ENCODE measurements at places on chromosomes 7 and 10.

DNA sequence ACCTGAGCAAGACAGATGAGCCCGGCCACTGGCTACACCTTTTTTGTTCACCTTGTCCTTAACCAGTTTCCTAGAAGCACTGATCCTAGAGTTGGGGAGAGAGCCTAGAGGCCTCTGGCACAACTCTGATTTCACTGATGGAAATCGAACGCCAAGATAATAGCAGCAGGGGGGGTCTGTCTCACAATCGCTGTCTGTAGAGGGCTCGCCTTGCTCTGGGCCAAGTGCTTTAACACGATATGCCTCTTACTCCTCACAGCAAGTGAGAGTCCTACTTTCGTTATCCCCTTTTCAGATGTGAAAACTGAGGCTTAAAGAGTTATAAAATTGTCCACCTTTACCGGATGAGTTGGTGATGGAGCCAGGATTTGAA, 472 bp downstream of the RASSF4 start:
- DNase-seq = no peak

DNA sequence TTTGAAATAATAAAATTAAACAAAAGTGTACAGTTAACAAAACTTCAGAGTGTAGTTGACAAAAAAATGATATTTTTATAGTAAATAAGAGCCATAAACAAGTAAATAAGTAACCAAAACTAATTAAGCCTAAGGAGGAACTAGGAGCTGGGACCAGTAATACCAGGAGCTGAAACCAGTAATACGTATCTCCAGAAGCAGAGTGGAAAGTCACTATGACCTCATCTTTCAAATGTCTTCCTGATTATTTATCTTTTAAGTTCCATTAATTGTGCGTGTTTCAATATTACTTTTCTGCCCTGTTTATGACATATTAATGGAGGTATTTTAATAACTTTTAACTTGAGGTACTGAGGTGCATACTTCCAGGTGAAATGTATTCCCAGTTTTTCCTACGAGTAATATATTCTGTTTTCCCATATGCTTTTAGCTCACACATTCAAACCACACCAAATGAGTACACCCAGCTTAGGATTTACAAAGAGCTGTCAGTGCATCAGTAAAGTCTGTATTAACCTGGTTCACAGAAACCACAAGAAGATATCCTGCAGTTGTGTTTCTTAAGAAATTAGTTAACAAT, 283.7 kb upstream of the HGF start:
- DNase-seq = no peak

DNA sequence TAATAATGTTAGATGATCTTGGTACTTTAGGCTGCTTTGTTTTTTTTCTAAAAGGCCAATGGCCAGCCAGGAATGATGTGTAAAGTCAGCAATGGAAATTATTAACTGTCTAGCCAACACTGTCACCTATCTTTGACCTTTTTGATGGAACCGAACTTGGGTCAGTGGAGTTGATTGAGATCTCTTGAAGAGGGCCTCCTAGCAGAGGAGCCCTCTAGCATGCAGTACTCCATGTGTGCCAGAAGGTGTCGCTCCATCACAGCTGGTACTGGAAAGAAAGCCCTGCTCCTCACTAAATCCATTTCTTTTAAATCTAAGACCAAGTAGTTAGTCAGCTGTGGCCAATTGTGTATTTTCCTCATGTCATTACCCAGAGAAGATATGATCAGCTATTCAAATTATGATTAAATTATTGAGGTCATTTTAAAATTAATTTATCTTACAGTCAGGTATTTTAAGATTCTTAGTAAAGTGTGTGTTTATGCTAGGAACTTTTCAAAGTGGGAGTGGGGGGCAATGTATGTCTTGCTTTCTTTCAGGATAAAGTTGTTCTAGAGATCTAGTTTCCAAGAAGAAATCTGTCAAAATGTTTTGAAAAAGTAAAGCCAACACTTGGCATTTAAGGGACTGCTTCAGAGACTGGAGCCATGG, 33.1 kb upstream of the CROT start:
- peak; percentile 53 for DNase-seq

DNA sequence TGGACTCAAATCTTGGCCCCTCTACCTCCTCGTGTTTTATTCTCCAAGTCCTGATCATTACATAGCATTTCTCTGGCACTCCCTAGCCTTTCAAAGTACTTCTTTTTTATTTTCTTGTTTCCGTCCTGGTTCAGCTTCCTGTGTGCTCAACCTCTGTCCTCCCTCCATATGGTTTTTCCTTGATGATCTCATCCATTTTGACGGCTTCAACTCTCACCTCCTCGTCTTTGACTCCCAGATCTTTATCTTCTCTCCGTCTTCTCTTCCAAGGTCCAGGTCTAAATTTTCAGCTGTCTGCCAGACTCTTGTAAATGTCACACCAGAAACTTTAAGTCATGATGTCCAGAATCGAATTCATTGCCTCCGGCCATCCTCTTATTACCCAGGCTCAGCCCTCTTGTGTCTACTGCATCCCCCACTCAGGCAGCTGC, 23.3 kb upstream of the GFRA1 start:
- no peak for DNase-seq

DNA sequence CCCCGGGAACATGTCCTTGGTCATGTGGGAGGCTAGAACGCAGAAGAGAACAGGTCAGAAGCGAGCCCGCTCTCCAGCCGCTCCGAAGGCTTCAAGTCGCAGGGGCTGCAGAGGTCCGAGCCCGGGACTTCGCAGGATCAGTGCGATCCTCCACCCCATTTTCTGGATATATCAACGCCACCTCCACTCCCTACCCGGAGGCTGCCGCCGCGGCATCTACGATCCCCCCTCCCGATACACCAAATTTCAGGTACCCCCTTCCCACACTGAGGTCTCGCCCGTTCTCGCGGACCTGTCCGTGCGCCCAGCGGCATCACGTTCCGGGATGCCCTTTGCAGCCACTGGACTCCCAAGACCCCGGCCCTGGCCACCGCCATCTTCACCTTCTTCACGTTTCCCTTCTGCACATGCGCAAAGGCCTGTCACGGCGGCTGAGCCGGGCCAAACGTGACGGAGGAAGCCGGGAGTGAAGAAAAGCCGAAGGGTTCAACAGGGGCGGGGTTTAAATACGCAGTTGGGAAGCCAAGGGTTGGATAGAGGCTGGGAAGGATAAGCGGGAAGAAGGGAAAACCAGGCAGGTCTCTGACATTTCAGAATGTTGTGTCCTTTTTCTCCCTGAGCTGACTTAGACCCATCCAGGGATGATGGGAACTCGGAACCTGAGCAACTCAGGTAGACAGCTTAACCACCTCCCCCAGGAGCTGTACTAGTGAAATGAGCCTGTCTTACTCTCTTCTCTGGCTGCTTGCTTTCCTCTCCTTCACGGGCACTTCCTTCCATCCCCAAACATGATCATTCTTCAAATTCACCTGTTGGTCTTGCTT, at the start of gene NDUFB8:
NDUFB8 (minus strand) TSS at position 397 of the 824 bp plus-strand sequence; CDS start at position 377, 20 bp downstream.
- DNase-seq = peak; percentile 53

- DNase-seq = no peak
Measured at GRCh38 chr7:85061456-85061855, 125.4 kb downstream of the SEMA3D start.

DNA sequence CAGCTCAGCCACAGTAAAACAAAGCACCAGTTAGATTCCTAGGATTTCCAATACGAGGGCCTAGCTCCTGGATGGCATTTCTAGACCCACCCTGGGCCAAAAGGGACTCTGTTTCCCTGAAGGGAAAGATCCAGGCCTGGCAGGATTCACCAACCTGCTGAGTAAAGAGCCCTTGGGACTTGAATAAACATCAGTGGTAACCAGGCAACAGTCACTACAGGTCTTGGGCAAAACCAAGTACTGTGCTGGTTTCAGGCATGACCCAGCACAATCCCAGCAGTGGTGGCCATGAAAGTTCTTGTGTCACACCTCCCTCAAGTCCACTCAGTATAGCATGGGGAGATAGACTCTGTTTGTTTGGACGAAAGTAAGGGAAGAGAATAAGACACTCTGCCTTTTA, 31.0 kb upstream of the STARD3NL start:
- no peak for DNase-seq

DNA sequence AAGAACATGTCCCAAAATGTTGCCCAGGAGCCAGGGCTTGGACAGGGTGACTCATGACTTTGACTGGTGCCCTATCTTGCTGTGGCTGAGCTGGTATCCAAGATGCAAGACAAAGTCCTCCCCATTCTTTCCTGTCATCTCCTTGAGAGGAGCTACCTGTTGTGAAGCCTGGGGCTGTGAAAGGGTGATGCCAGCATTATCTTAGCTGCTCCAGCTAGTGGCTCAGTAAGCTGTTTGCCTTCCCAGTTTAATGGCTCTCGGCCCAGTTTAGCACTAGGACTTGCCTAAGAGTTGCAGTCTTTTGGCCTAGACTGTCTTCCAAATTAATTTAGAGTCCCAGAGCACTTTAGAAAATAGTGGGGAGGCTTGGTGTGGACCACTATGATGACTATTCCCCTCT, 424.3 kb upstream of the NRG3 start:
- no peak for DNase-seq
